Mesothelial cell of epicardium (in vitro differentiated cells): ENCODE measurements at places on chromosomes 1 and 21. TPM values are rescaled to one million over a fixed set of nuclear protein-coding genes. Genes with fewer than 3 reads are reported as not detected.

- no peaks in the 10 kb centered on the region for H3K27me3 ChIP-seq
- no peak for DNase-seq
- no peaks in the 10 kb centered on the region for H3K36me3 ChIP-seq
Measured at GRCh38 chr1:81542196-81542595, 258.5 kb upstream of the ADGRL2 start.

- H3K4me1 ChIP-seq: peaks cover 28% of the 10 kb centered on the region
- H3K27me3 ChIP-seq: no peaks in the 10 kb centered on the region
- peaks cover 10% of the 10 kb centered on the region for H3K36me3 ChIP-seq
- no peak overlapping the region for H3K4me3 ChIP-seq
- no peak for DNase-seq
Measured at GRCh38 chr1:87450615-87451209, 122.0 kb downstream of the LMO4 start.

- no peak overlapping the region for H3K27ac ChIP-seq
- no peak for DNase-seq
- peaks cover 10% of the 10 kb centered on the region for H3K4me1 ChIP-seq
- H3K27me3 ChIP-seq: no peaks in the 10 kb centered on the region
- H3K36me3 ChIP-seq: no peaks in the 10 kb centered on the region
Measured at GRCh38 chr21:29786496-29787360, 153.1 kb downstream of the GRIK1 start.

DNA sequence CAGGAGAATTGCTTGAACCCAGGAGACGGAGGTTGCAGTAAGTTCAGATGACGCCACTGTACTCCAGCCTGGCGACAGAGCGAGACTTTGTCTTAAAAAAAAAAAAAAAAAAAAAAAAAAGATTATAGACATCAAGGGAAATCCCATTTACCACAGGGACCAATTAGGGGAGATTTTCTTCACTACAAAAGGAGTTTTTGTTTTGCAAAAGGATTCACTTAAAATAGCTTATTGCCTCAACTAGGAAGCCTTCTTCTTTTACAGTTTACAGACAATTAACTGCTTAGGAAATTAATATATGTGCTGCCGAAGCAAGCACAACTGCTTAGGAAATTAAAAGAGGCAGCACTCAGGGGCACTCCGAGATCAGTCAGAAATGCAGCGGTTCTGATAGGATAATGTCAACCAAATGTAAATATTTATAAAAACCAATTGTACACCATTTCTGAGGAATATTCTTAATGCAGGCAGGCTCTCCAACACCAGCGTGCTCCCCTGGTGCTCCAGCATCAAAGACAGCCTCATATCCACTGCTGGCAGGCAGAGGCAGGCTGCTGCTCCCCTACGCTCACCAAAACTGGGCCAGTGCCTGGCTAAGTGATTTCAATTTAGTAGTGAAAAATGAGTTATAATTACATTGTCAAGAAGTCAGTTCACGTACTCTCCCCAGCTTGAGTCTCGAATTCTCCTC is 107.9 kb upstream of the RAB4A start:
- no peaks in the 10 kb centered on the region for H3K27me3 ChIP-seq
- H3K4me1 ChIP-seq: peaks cover 13% of the 10 kb centered on the region
- no peak for DNase-seq
- H3K4me3 ChIP-seq: no peak overlapping the region

The DNAJC28 gene
- total RNA-seq: 2.6 to 3.1 TPM (median 2.8 TPM) in 3 replicates

GRCh38 chr1:21647431-21648351 is 21.5 kb downstream of the RAP1GAP start:
- H3K27me3 ChIP-seq: peaks cover 41% of the 10 kb centered on the region
- H3K4me3 ChIP-seq: no peak overlapping the region
- peak; percentile 52 for DNase-seq
- H3K27ac ChIP-seq: no peak overlapping the region
- H3K4me1 ChIP-seq: peaks cover 9% of the 10 kb centered on the region

GRCh38 chr1:219339466-219339865 is 165.8 kb downstream of the LYPLAL1 start:
- peaks cover 5% of the 10 kb centered on the region for H3K4me1 ChIP-seq
- no peak overlapping the region for H3K27ac ChIP-seq
- no peak for DNase-seq
- H3K4me3 ChIP-seq: no peak overlapping the region
- no peaks in the 10 kb centered on the region for H3K36me3 ChIP-seq
- no peaks in the 10 kb centered on the region for H3K27me3 ChIP-seq

The FCMR gene
- not detected in 3 replicates for total RNA-seq

DNA sequence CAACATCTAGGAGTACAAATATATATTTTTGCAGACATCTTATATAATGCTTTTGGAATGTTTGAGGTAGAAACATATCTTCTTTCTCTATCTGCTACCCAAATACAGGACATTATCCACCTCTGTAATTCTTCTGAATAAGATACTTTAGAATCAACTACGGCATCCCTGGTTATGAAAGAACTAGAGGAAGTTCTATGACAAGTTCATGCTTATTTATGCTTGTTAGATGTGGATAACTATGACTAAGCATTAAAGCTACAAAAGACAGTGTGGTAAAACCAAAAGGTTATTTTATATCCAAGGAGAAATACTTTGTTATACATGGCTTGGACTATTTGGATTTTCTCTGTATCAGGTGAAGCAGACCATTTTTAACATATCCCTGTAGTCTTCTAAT is 894.0 kb downstream of the KCNT2 start:
- no peak overlapping the region for H3K4me3 ChIP-seq
- H3K27me3 ChIP-seq: no peaks in the 10 kb centered on the region

- no peak overlapping the region for H3K4me3 ChIP-seq
- H3K27me3 ChIP-seq: no peaks in the 10 kb centered on the region
- DNase-seq: no peak
- H3K4me1 ChIP-seq: peaks cover 2% of the 10 kb centered on the region
- peaks cover 45% of the 10 kb centered on the region for H3K36me3 ChIP-seq
Measured at GRCh38 chr1:27413004-27413403, 20.6 kb downstream of the GPR3 start.

GRCh38 chr1:60035921-60036320 is 37.6 kb downstream of the C1orf87 start:
- no peaks in the 10 kb centered on the region for H3K36me3 ChIP-seq
- no peak overlapping the region for H3K27ac ChIP-seq
- no peak for DNase-seq
- H3K27me3 ChIP-seq: peaks cover 3% of the 10 kb centered on the region
- no peaks in the 10 kb centered on the region for H3K4me1 ChIP-seq

The GPR25 gene
- total RNA-seq: 0.25 TPM in 1 of 3 replicates, not detected in the others

DNA sequence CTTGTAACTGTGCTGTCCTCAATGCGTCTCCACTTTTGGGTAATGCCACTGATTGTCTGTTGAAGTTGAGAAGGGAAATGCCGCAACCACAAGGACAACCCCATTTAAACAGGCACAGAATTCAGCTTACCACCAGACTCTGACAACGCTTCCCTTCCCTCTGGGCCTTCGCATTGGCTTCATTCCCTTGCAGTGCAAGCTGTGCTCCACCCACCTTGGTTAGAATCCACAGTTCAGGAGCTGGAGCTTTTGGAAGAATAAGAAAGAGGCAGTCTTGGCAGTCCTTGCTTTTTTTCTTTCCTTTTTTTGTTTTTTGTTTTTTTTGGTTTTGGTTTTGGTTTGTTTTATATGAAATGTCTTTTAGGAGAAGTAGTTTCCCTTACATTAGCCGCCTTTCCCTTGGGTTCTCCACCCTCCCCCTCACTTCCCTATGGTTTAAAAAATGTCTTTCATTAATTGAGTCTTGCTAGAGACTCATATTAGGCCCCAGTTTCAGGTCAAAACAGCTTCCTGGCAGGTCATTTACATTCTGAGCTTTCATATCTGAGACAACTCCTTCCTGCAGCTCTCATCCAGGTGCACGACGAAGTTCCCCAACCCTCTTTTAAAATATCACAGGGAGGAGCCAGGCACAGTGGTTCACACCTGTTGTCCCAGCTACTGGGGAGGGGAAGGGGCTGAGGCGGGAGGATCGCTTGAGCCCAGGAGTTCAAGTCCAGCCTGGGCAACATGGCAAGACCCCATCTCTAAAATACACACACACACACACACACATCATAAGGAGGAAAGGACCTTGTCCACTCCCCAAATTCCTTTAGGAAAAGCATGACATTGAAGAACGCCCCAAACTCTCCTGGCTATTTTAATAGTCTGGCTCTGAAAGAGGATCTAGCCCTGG is 20.7 kb upstream of the LAX1 start:
- H3K27me3 ChIP-seq: no peaks in the 10 kb centered on the region
- DNase-seq: no peak
- peaks cover 10% of the 10 kb centered on the region for H3K4me1 ChIP-seq

The LRRC3 gene
- total RNA-seq: 10.9 to 11.9 TPM (median 11.8 TPM) in 3 replicates

The OMA1 gene
- total RNA-seq: 17.7 to 26.1 TPM (median 20.0 TPM) in 3 replicates

The SYT11 gene
- 0.20 to 0.51 TPM (median 0.45 TPM) in 3 replicates for total RNA-seq

The SORT1 gene
- 39.1 to 45.5 TPM (median 40.6 TPM) in 3 replicates for total RNA-seq

- peaks cover 4% of the 10 kb centered on the region for H3K4me1 ChIP-seq
- H3K4me3 ChIP-seq: no peak overlapping the region
- DNase-seq: no peak
- H3K36me3 ChIP-seq: no peaks in the 10 kb centered on the region
Measured at GRCh38 chr1:28965271-28965870, 51.0 kb downstream of the EPB41 start.

DNA sequence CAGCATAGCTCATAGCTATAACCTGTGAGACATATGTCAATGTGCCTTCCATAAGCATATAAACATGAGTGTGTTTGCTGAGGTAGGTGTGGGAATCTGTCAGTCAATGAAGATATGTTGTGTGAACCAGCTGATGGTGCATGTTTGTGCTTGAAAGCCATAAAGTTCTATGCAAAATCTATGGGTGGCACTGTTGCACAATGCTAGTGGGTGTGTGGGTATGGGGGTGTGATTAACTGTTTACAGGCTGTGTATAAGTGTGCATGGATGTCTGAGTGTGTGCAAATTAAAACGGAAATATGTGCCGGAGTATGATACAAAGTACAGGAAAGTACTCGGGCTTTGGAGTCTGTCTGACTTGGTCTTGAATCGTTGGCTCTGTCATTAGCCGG is 1.0 kb upstream of the ATP2B4 start:
- DNase-seq: no peak
- peak overlapping the region; percentile 98 for H3K27ac ChIP-seq
- peak overlapping the region; percentile 2 for H3K4me3 ChIP-seq
- no peaks in the 10 kb centered on the region for H3K27me3 ChIP-seq
- peaks cover 51% of the 10 kb centered on the region for H3K4me1 ChIP-seq

The STUM gene
- 0.07 to 0.18 TPM (median 0.09 TPM) in 3 replicates for total RNA-seq

DNA sequence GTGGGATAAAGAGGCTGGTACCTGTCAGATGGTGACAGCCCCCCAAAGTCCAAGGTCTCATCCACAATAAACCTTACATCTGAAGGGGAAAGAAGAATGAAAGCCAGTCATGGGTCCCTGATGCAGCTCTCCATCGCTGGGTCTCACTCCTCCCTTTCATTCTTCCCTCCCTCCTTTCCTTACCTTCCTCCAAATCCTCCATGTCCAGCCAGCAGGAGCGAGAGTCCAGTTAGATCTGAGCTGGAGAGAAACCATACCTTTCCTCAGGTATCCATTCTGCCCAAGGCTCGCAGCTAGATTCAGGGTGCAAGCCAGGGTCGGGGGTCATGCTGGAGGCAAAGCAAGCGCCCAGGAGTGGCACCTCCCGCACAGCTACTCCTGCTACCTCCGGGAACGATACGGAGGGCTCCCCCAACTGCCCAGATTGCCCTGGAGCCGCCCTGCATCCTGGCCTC is 421 bp downstream of the PSRC1 start:
- H3K4me1 ChIP-seq: peaks cover 26% of the 10 kb centered on the region
- peak overlapping the region; percentile 93 for H3K27ac ChIP-seq
- peak overlapping the region; percentile 99 for H3K4me3 ChIP-seq
- no peaks in the 10 kb centered on the region for H3K27me3 ChIP-seq
- H3K36me3 ChIP-seq: peaks cover 6% of the 10 kb centered on the region

DNA sequence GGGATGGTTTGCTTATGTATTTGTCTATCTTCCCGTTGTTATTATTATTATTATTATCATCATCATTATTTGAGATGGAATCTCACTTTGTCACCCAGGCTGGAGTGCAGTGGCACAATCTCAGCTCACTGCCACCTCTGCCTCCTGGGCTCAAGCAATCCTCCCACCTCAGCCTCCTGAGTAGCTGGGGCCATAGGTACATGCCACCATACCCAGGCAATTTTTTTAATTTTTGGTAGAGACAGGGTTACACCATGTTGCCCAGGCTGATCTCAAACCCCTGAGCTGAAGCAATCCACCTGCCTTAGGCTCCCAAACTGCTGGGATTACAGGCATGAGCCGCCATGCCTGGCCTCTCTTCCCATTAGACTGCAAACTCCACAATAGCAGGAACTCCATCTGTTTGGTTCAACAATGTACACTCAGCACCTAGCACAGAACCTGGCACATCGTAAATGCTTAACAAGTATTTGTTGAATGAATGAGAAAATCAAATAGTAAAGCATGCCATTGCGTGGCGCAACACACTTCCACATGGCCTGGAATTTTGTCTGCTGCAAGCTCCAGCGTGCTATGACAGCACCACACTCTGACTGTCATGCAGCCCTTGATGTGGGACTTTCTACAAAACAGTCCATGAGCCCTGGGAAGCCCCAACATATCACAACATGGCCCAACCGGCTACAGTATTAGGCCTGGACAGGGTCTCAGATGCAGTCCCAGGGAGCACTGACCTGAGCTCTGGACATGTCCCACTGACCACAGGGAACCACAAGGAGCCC is 3.8 kb upstream of the TINAGL1 start:
- peak overlapping the region; percentile 95 for H3K27ac ChIP-seq
- DNase-seq: no peak
- peaks cover 71% of the 10 kb centered on the region for H3K4me1 ChIP-seq
- H3K4me3 ChIP-seq: no peak overlapping the region

DNA sequence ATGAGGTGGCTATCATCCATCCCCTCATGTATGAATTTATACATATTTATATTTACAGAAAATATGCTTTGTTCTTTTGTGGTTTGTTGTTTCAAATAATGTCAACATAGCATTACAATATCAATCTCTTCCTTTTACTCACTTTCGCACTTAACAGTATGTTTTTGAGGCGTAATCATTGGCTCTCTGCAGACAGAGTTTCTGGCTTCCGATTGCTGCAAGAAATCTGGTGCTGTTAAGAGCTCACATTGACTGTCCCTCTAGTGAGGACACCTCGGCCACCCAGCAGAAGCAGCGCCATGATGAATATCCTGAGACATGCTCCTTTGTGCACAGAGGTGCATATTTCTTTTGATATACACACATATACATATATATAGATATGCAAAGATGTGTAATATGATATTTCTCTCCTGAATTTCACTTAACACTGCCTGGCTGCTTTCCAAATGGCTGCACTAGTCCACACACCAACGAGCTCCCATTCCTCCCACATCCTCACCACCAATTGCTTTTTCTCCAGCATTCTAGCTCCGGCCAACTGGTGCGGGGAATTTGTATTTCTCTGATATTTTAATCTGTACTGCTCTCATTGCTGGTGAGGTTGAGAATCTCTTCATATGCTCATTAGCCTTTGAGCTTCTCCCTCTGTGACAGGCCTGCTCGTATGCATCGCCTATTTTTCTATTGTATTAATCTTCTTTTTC is 248.4 kb downstream of the SIPA1L2 start:
- peak overlapping the region; percentile 86 for H3K27ac ChIP-seq
- H3K4me1 ChIP-seq: peaks cover 46% of the 10 kb centered on the region
- H3K4me3 ChIP-seq: no peak overlapping the region
- DNase-seq: no peak

GRCh38 chr1:244371242-244372141 is 80.2 kb downstream of the ADSS2 start:
- no peak overlapping the region for H3K4me3 ChIP-seq
- DNase-seq: no peak
- H3K4me1 ChIP-seq: no peaks in the 10 kb centered on the region
- no peaks in the 10 kb centered on the region for H3K36me3 ChIP-seq

- H3K27ac ChIP-seq: no peak overlapping the region
- DNase-seq: no peak
- H3K4me3 ChIP-seq: no peak overlapping the region
- no peaks in the 10 kb centered on the region for H3K27me3 ChIP-seq
- H3K4me1 ChIP-seq: peaks cover 47% of the 10 kb centered on the region
Measured at GRCh38 chr1:32771561-32772280, 45.4 kb downstream of the YARS1 start.
